B cell (primary cell): ENCODE measurements at places on chromosomes 11 and 22. TPM values are rescaled to one million over a fixed set of nuclear protein-coding genes. Genes with fewer than 3 reads are reported as not detected.

DNA sequence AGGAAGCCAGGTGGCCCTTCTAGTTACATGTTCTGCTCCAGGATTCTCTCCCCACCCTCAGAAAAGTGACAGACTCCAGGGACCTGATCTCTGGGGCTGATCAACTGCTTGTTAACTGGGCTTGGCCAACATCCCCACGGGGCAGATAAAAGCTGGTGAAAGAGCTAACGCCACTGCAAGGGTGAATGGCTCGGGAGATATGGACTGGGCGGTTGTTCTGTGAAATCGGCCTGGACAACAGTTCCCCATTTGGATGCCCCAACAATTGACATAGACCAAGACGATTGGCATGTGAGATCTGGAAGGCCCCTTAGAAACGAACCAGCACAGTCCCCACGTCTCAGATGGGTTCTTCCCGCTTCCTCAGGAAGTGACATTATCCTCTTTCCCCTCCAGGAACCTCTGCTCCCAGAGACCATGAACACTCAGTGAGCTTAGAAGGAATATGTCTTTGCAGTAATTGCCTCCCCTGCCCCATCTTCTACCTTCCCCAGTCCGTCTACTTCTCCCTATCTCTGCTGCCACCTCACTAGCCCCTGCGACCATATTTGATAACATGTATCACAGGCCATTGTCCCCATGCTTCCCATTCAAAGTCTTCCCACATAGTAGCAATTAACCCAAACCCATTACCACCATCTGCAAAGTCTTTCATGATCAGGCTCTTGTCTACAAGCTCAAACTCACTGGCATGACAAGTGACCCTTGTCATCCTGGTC lies 5.6 kb upstream of the PRG2 start:
- H3K27ac ChIP-seq, result no peak overlapping the region
- no peak overlapping the region for H3K4me3 ChIP-seq
- H3K36me3 ChIP-seq, result no peaks in the 10 kb centered on the region
- no peaks in the 10 kb centered on the region for H3K27me3 ChIP-seq

Gene SUSD2
- 0.30 and 0.44 TPM in 2 replicates for total RNA-seq

- H3K4me3 ChIP-seq, result no peak overlapping the region
- no peak for DNase-seq
- H3K27ac ChIP-seq, result no peak overlapping the region
- H3K4me1 ChIP-seq, result no peaks in the 10 kb centered on the region
- H3K27me3 ChIP-seq, result no peaks in the 10 kb centered on the region
Observed at GRCh38 chr11:134636071-134636470, 224.0 kb upstream of the B3GAT1 start.

DNA sequence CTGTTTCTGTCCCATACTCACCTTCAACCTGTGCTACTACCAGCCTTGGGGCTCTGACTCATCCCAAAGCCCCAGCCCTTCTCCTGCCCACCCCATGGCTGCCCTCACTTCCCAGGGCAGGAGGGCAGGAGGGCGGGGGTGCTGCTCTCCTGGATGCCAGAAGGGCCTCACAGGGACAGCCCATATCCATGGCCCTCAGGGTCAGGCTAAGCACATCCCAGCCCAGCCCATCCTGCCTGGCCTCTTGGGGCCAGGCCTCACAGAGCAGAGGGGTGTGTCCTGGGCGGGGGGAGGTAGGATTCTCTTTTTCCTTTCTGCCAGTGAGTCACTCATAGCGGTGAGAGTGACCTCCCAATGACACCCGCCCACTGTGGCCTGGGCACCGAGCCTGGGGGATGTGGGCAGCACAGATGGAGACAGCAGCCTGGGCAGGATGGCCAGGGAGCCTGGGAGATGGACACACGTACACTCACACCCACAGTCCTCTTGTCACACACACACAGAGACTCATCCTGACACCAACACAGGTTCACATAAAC lies 2.4 kb downstream of the LTBP3 start:
- H3K4me1 ChIP-seq, result peaks cover 55% of the 10 kb centered on the region
- H3K4me3 ChIP-seq, result no peak overlapping the region
- no peaks in the 10 kb centered on the region for H3K27me3 ChIP-seq
- no peak for DNase-seq

Gene ADAMTS15
- not detected in 2 replicates for total RNA-seq

- peaks cover 52% of the 10 kb centered on the region for H3K4me1 ChIP-seq
- no peak for DNase-seq
- no peak overlapping the region for H3K27ac ChIP-seq
- no peaks in the 10 kb centered on the region for H3K36me3 ChIP-seq
Observed at GRCh38 chr22:45975164-45976161, 1.5 kb downstream of the WNT7B start.
